ENCODE measurements at places on chromosomes 6 and 20.
A peak's percentile ranks its signal among the peaks of the same experiment; 100 is the strongest.

GRCh38 chr6:12060780-12061609, 48.9 kb downstream of the HIVEP1 start:
- peak; percentile 84 for DNase-seq

DNA sequence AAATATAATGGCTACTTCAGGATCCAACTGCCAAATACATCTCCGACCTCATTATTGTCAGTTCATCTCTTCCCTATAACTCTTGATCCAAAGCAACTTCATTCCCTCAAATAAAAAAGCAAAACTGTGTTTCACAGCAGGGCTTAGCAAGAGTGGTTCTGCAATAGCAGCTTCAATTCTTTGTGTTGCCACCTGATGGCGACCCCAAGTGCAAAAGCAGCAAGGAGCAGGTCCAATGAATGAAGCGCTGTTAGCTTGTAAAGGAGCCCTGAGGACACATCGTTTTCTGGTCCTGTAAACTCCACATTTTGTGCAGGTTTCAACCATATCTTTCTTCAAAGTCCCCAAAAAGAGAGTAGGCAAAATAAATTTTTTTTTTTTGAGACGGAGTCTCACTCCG, 19.6 kb downstream of the RTN4IP1 start:
- DNase-seq, result no peak

GRCh38 chr6:165573671-165574070, 89.4 kb downstream of the PDE10A start:
- peak; percentile 26 for DNase-seq

- no peak for DNase-seq
Observed at GRCh38 chr20:2729251-2729713, 36.7 kb downstream of the EBF4 start.

- DNase-seq, result no peak
Observed at GRCh38 chr6:31634131-31634530, 13.6 kb downstream of the PRRC2A start.

DNA sequence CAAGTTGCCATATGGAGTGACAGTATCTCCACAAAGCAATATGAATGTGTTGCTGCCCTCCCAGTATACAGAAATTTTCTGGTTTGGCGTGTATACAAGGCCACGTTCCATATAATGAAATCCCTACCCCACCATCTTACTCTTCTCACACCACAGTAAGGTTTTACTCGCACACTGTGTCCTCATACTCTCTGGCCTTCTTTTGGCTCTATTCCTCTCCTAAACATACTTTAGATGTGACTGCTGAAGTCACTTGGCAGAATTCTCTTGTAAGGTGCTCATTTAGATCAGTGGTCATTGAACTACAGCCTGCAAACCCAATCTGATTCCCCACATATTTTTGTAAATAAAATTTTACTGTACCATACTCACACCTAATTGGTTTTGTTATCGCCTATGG, 123.2 kb downstream of the RFPL4B start:
- no peak for DNase-seq

- DNase-seq, result no peak
Observed at GRCh38 chr6:69865126-69865525, 1.2 kb upstream of the COL19A1 start.

DNA sequence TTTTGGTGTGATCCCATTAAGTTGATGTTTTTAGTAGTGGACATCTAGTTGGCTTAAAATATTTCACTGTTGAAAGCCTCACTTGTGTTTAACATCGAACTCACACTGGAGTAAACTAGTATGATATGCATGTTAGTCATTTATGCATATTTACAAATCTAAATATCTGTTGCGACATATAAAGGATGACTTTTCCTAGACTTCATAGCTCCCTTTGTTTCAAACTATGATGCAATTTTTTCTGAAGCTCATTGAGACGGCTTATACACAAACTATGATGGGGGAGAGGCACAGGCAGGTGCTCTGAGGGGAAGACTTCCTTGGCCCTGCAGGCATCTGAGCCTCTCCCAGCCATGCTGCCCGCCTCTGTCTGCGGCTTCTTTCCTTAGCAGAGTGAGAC, 11.8 kb upstream of the FOXC1 start:
- no peak for DNase-seq

- no peak for DNase-seq
Observed at GRCh38 chr6:16999491-17000436, 102.1 kb upstream of the STMND1 start.

- DNase-seq, result peak; percentile 21
Observed at GRCh38 chr20:51220293-51220706, 197.4 kb upstream of the KCNG1 start.

GRCh38 chr6:106360410-106360988, at the start of gene CRYBG1:
TSS of gene CRYBG1 (plus strand) at chr6:106360717. CDS start at chr6:106360909, 192 bp downstream.
- peak; percentile 83 for DNase-seq

DNA sequence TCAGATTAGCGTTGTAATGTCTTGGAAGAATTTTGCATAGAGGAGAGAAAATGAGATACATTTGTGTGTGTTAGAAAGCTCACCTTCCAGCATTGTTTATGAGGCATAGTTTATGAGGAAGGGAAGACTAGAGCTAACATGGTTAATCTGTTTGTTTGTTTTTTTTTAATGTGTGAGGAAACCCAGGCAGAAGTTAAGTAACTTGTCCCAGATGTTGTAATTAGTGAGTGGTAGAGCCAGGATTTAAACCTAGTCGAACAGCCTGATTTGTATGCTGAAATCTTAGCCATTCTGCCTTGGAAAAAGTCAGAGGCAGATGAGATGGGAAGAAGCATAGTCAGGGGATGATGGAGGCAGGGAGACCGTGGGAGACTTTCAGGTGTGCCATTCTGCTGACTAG, 29.1 kb downstream of the NDUFAF5 start:
- DNase-seq, result no peak

GRCh38 chr6:142458836-142459235, 157.0 kb downstream of the ADGRG6 start:
- DNase-seq, result no peak

- DNase-seq, result no peak
Observed at GRCh38 chr20:54839224-54839623, 363.8 kb downstream of the DOK5 start.

DNA sequence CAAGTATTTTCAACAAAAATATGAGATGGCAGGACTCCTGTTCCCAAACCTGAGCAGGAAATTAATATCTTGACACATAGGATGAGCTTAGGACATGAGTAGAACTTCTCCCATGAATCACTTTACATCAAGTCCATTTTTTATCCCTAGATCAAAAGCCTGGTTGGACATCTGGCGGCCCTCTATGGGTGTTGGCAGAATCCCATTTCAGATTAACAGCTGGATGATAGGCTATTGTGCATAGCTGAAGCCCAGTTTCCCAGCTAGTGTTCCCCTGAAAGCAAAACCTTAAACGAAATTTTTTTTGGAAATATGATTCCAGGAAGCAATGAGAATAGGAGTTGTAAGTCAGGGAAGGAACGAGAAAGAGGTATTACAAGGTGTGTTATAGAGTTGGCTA, 449.4 kb upstream of the CHD6 start:
- no peak for DNase-seq

- no peak for DNase-seq
Observed at GRCh38 chr6:71351190-71351589, 62.6 kb downstream of the OGFRL1 start.

- no peak for DNase-seq
Observed at GRCh38 chr20:47456952-47457724, 44.5 kb upstream of the NCOA3 start.

- peak; percentile 67 for DNase-seq
Observed at GRCh38 chr20:9609887-9610502, 95.6 kb downstream of the LAMP5 start.

GRCh38 chr20:57031867-57032355, 234.5 kb downstream of the BMP7 start:
- no peak for DNase-seq

GRCh38 chr20:40056171-40056570, 632.9 kb downstream of the MAFB start:
- DNase-seq, result peak; percentile 59

- peak; percentile 12 for DNase-seq
Observed at GRCh38 chr6:98116455-98116854, 717.9 kb upstream of the POU3F2 start.

DNA sequence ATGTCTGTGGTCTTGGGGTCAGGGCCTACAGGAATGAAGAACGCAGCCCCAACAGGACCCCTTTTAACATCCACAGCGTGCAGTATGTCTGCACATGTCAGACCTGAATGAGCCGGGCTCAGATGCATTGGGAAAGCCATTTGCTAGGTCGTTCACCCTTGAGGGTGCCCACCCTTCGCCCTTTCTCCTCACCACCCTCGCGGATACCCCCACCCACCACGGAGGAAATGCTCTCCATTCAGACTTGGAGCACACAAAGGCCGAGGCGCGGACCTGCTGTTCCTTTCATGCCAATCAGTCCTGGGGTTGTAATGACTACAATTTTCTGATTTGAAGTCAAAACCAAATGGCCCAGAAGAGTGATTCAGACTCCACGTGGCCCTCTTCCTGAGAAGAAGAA, 62.7 kb downstream of the EDN3 start:
- DNase-seq, result no peak

- DNase-seq, result no peak
Observed at GRCh38 chr20:14497004-14497403, 159.6 kb upstream of the FLRT3 start.

Data from kidney (tissue), 22 donors.